ENCODE measurements at places on chromosomes 12 and 14.

GRCh38 chr14:61644175-61644574 lies 51.1 kb upstream of the HIF1A start:
- DNase-seq, result no peak

DNA sequence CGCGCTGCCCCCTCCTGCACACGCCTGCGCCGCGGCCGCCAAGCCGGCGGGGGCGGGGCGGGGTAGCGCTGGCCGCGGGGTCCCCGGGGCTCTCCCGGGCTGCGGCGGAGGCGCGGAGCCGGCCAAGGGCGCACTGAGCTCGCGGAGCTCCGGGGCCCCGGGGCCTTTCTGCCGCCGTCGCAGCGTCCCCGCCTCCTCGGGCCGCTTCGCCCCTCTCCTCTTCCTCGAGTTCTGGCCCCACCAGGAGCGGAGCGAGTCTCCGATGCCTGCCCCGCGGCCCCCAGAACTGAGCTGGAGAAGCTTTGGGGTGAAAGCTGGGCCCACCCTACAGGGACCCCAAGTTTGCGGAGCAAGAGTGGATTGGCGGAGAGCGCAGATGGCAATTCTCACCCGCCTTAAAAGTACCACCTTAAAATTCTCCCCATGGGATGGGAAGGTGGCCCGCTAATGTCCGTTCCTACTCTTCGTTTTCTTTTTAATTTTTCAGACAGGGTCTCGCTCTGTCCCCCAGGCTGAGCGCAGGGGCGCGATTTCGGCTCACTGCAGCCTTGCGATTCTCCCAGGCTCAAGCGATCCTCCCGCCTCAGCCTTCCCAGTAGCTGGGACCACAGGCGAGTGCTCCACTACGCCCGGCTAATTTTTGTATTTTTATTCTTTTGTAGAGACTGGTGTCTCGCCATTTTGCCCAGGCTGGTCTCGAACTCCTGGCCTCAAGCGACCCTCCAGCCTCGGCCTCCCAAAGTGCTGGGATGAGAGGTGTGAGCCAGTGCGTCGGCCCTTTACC lies 129.6 kb downstream of the NDUFA12 start:
- DNase-seq, result no peak

DNA sequence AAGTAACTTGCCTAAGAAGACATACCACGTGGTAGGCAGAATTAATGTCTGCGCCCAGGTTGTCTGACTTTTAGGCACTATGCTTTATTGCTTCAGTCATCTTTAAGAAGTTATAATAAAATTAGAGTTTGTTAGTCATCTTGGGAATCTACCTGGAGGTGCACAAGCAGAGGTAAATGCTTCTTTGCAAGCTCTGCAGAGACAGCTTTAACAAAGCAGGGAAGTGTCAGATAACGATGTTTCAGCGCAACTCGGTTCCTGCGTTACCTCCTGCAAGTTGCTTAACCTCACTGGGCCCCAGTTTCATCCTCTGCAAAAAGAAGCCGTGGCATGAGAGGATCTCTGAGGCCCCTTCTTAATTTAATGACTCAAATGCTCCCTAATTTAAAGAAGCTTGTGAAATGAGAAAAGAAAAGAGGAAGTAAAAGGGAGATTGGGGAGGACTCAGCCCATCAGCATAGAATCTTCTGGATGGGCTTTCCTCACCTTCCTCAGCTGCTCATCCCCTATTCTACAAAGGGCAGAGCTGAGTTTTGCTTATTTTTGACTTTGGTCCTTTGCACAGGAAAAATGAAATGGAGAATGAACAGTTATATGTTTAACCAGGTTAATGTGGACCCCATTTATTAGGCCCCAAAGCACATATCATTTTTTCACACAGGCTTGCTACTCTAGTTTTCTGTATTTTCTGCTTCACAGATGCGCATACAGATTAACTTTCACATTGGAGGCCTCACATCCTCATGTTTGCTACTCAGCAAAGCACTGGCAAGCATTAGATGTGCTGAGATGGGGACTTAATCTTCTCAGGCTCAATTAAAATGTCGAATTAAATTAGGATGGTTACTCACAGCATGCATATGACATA lies 5.1 kb downstream of the ARHGDIB start:
- no peak for DNase-seq

DNA sequence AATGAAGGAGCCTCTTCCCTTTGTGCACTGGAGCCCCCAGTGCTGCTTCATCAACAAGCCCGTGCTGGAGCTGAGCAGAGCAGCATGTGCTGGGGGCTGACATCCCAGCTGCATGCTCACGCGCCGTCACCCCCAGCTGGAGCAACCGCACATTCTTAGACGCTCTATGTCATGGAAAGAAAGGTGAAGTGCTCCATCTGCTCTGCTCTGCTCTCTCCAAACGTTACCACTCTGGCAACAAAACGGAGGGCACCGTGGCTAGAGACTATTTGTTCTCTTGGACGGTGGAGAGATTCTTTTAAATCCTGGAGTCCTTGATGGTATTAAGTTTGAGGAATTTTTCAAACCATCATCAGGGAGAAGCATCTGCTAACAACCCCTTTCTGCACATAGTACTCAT lies 208.4 kb downstream of the C12orf75 start:
- no peak for DNase-seq

GRCh38 chr12:126355346-126355745 lies 1290.1 kb downstream of the AACS start:
- DNase-seq, result no peak

GRCh38 chr12:110661337-110661972 lies 27.5 kb downstream of the HVCN1 start:
- no peak for DNase-seq

GRCh38 chr14:96146131-96146771 lies 58.4 kb upstream of the BDKRB2 start:
- peak; percentile 54 for DNase-seq

DNA sequence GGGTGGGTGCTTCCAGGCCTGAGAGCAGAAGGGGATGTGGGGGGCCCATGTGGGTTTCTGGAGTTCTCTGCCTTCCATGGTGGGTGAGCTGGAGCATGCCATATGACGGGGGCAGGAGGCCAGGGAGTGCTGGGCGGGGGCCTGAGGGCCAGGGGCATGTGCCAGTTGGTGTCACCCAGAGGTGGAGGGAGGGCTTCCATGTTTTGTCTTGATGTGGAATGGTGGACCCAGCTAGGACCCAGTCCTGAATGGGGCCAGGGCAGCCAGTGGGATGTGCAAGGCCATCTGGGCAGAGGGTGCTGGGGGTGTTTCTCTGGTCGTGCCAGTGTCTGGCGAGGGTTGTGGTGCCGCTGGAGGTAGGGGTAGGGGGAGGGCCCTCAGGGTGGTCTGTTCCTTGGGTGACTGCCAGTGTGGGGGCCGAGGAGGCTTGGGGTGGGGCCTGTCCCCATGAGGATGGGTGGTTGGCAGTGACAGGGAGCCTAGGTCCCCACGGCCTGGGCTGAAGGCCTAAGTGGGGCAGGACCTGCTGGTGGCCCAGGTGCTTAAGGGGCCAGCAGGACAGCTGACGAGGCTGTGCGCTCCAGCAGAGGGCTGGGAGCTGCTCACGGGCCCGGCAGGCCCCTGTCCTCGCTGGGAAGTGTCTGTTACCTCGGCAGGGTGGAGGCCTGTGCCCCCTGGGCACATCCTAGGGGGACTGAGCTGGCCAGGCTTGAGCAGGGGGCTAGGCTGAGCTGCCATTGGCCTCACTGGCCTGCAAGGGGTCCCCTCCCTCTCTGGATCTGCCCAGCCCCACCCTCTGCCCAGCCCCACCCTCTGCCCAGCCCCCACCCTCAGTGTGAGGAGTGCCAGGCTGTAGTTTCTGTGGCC lies 26.8 kb downstream of the CEP170B start:
- no peak for DNase-seq

DNA sequence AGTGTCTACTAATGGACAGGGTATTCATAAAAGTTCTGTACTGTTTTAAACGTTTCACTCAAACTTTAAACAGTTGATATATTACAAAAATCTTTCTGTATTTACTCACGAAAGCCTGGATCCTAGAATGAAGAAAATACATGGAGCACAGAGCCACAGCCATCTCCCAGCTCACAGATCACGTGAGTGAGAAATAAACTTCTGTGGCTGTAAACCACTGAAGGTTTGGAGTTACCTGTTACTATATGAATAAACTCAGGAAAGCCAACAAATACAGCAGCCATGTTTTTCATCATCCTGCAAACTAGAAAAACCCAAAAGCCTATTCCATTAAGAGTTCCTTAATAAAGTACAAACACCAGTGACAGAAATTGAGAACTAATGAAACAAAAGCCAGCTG lies 867 bp upstream of the TDG start:
- no peak for DNase-seq

- DNase-seq, result no peak
Observed at GRCh38 chr12:55396326-55396725, 4.0 kb upstream of the OR6C65 start.

GRCh38 chr12:31026202-31026601 lies 47.5 kb upstream of the DDX11 start:
- DNase-seq, result no peak

GRCh38 chr12:109500406-109501185 lies 23.2 kb downstream of the UBE3B start:
- no peak for DNase-seq

GRCh38 chr14:89351516-89352404 lies 65.3 kb downstream of the FOXN3 start:
- DNase-seq, result no peak

- no peak for DNase-seq
Observed at GRCh38 chr12:121829250-121829918, 25.6 kb downstream of the SETD1B start.

DNA sequence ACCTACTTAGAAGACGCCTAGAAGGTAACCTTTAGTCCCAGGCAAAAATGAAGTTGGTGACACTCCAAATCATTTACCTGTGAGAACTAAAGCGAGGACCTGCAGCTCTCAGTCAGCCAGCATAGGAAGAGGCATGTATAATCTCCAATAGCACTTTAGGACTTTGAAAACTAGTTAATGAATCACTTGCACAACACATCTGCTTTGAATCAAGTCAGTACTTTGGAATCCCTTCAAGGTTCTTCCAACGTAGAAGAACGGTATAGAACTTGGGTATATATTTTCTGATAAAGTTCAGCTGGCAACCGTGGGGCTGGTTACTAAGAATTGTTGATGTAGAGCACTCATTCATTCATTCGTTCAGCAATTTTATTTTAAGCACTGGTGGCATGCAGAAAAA lies 251.9 kb downstream of the TMEM132D start:
- DNase-seq, result peak; percentile 17

- no peak for DNase-seq
Observed at GRCh38 chr12:60078026-60078425, 482.2 kb downstream of the SLC16A7 start.

GRCh38 chr12:110565894-110566871 lies 16.9 kb downstream of the PPTC7 start:
- no peak for DNase-seq

DNA sequence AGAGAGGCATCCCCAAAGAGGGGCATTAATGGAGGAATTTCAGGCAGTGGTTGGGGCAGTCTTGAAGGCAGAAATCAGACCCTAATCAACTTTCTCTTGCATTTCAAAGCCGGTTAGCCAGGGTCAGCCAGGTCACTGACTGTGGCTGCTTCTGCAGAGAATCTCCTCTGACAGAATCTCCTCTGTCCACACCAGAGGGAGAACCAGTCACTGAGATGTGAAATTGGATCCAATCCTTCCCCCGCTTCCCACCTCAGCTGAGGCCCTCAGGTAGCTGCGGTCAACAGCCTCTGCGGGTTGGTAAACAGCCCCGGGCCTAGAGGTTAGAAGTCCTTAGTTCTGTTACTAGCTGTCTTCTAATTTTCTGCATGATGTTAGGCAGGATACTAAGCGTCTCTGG lies 39.8 kb upstream of the NUAK1 start:
- no peak for DNase-seq

DNA sequence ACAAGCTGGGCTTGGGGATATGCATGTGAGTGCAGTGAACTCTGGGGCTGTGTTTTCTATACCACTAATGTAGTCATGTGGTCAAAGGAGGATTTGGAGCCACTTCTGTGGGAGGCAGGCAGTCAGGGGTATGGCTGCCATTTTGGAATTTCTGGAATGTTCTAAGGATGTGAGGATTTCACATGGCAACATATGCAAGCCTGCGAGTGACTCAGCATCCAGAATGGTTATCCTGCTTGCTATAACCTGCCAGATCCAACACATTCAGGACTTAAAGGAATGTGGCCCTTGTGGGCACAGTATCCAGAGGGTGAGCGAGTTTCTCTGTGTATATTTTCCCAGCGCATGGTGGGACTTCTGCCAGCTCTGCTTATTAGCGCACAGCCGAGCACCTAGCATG lies 249.2 kb upstream of the PWP1 start:
- DNase-seq, result no peak

- no peak for DNase-seq
Observed at GRCh38 chr14:93456356-93456755, 25.6 kb downstream of the UNC79 start.

DNA sequence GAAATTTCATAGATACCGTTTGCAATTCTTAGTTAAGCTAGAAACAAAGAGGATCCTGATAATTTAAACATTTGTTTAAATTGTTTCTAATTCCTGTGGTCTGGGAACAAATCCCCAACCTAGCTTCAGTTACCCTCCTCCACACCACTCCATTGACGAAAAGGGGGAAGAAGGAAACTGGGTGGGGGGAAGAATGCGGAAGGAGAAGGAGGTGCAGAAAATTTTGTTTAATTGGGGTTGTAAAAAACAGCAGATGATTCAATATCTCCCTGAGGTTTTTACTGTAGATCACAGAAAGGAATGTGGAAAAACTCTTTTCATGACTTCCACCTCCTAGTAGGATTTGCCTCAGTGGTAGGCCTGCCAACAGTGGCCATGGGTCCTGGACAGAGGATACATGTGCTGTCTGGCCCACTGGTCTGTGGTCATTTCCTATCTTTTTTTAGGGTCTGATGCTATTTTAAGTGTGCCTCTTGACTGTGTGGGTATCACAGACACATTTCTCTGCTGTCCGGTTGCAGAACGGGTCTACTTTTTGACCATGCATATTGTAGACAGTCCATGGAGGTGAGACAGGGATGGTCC lies 122.9 kb upstream of the PCED1B start:
- DNase-seq, result no peak

GRCh38 chr14:50303744-50304471 lies 8.1 kb downstream of the L2HGDH start:
- no peak for DNase-seq

GRCh38 chr12:12704593-12705230 lies 8.7 kb upstream of the GPR19 start:
- peak; percentile 94 for DNase-seq

DNA sequence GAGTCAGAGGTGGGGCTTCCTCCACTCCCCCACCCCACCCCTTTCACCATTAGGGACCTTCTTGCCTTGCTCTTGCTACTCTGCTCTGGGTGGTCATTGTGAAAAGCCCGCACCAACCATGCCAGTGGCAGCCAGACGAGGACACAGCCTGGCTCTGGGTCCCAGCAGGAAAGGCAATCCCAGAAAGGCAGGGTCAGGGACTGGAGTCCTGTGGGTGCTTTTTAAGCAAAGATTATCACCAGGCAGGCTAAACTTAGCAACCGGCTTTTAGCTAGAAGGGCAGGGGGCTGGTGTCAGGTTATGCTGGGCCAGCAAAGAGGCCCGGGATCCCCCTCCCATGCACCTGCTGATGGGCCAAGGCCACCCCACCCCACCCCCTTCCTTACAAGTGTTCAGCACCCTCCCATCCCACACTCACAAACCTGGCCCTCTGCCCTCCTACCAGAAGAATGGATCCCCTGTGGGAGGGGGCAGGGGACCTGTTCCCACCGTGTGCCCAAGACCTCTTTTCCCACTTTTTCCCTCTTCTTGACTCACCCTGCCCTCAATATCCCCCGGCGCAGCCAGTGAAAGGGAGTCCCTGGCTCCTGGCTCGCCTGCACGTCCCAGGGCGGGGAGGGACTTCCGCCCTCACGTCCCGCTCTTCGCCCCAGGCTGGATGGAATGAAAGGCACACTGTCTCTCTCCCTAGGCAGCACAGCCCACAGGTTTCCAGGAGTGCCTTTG lies 1.2 kb upstream of the GAPDH start:
- DNase-seq, result no peak

GRCh38 chr14:93207468-93208308 lies 632 bp downstream of the UBR7 start:
- DNase-seq, result no peak

All from fibroblast of the conjunctiva (primary cell).